Neuronal stem cell (in vitro differentiated cells): ENCODE measurements at places on chromosomes 1 and 21.

- no peak for DNase-seq
Measured at GRCh38 chr1:20400341-20401177, 85.5 kb downstream of the CAMK2N1 start.

GRCh38 chr1:53458634-53459033, 565 bp upstream of the DMRTB1 start:
- DNase-seq: no peak

GRCh38 chr1:50452700-50453099, 29.5 kb upstream of the DMRTA2 start:
- no peak for DNase-seq

GRCh38 chr21:44397431-44398031, 44.1 kb downstream of the TRPM2 start:
- no peak for DNase-seq

- no peak for DNase-seq
Measured at GRCh38 chr1:98176936-98177335, 256.1 kb upstream of the DPYD start.

DNA sequence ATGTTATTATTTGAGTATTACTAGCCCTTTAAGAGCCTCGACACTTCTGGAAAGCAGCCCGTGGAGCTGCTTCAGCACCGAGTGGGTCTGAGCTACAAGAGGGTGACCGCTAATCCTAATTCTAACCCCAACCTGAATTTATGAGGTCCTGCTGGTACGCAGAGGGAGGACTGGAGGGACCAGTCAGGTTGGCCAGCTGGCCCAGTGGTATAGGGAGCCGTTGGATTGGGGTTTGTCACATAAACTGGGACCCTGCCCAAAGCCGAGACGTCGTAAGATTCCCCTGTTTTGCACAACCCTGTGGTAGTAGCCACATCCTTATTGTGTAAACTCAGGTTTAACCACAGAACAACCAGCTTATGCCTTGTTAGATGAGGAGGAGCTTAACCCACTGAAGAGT, 60.8 kb upstream of the F3 start:
- no peak for DNase-seq
